Left ventricle myocardium superior (tissue), 1 donor: ENCODE measurements at places on chromosomes 7 and 10.

GRCh38 chr7:97639036-97639435, 92.8 kb upstream of the TAC1 start:
- DNase-seq: no peak

DNA sequence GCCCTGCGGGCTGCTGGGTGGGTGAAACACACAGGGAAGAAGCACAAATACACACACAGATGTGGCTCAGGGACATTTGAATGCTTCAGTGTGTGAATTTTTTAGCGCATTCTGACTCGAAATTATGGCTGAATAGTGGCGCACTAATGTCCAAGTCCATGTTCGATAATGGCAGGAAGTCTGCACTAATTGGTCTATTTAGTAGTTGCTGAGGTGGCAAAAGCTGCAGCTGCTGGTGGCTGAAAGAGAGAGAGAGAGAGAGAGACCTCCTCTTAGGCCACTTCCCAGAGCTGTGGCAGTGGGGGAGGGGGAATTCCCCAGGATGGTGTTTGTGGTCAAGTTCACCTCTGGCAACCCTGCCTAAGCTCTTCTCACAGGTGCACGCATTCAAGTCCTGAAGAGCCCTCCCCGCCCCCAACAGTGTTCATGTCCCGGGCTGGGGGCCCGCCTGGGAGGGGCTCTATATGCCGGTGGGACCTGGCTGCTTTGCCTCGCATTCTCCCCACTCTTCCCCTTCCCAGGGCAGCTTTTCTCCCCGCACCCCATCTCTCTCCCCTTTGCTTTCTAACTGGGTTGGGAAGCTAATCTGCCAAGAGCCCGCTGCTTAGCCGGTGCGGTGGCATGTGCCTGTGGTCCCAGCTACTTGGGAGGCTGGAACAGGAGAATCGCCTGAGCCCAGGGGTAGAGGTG, 6.0 kb upstream of the MNX1 start:
- DNase-seq: no peak

DNA sequence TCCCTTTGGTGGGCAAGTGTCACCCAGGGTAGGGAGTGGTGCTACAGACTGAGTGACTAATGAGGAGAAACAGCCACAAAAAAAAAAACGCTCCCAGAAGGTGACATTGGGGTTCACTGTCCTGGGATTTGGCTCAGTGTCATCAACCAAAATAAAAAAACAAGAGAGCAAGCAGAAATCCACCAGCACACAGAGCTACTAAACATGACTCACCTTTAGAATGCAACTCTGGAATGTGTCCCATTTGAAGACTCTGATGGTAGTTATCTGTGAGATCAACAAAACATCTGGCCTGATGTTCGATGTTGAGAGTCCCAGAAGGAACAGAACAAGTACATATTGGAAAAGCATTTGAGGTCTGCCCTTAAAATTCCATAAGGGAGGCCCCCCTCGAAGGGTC, 200.3 kb upstream of the LYZL2 start:
- DNase-seq: no peak

DNA sequence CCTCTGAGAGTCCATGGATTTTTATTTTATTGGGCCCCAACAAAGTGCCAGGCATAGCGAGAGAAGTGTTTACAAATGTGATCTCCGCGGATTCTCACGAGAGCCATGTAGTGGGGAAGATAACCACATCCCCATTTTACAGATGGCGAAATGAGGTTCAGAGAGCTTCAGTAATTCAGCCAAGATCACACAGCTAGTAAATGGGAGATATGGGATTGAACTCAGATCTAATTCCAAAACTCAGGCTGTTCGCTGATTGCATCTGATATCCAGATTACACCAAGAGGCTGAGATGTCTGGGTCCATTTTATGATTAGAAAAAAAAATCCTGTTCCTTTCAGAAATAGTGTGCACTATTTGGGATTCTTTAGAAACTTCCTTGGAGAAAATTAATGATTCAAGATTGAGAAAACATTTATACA, 1.3 kb downstream of the FAS start:
- no peak for DNase-seq
